Activated gamma-delta T cell treated with anti-CD3 and anti-CD28 coated beads, Interleukin-2, amount 50 U/mL, for 16 hours (primary cell): ENCODE measurements at places on chromosomes 1 and 21.

- no peak for DNase-seq
Observed at GRCh38 chr1:116581323-116581885, 10.6 kb upstream of the CD58 start.

DNA sequence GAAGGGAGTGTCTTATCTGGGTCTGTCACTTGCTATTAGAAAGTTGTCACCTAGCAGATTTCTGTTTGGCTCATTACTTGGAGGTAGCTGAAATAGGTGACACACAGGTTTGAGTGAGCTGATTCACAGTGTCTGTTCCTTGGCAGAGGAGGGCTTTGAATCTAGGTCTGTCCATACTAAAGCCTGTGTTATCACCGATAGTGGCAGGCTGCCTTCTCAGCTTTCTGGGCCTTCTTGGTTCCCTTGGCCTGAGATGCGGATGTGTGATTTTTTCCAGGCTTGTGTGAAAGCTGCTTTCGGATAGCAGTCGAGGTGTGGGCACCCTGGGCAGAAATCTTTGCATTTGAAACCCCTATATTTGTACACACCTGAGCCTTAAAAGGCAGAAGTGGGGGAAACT lies 73.9 kb downstream of the ACTL8 start:
- no peak for DNase-seq

DNA sequence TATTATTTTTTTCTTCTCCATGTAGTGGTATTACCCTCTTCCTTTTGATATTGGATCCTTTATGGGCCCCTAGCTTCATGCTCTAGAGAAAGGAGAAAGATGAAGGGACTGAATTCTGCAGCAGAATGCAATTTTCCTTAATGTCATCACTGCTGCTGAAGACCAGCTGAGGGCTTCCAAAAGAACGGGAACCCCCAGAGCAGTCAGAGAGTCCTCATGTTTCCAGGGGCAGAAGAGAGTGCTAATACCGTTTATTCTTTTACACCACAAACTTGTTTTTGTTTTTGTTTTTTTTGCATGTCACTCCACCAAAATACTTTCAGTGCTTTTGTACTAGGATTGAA lies 21.1 kb upstream of the TBX15 start:
- no peak for DNase-seq

DNA sequence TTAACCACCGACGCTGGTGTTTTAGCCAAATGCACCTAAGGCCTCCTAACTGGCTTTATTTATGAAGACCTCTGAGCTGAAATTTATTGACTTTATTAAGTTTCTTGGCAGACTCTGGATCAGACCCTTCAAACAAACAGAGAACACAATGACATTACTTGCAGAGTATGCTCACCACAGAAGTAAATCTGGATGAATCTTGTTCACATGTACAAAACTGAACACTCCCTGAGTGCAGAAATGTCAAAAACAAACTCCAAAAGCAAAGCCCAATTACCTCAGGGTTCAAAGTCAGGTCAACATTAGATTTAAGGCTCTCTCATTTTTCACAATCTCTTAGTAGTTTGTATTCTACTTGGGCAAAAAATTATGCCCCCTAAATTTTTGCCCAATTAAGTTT lies 218.6 kb downstream of the SLC45A1 start:
- DNase-seq = no peak

DNA sequence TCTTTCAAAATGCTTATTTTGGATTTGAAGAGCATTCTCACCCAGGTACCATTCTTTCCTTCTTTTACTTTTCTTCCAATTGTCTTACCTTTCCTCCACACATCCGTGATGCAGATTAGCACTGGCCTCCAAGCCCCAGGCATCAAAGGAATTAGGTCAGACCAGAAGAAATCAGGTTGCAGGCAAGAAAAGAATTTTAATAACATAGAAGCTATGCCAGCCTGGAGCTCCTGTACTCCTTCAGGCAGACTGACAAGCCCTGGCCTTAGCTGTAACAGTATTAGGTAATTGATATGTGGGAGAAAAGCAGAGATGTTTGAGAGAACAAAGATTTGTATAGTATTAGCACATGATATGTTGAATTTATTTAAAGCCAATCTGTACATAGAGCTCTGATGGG lies 390.4 kb upstream of the ADGRL2 start:
- no peak for DNase-seq

DNA sequence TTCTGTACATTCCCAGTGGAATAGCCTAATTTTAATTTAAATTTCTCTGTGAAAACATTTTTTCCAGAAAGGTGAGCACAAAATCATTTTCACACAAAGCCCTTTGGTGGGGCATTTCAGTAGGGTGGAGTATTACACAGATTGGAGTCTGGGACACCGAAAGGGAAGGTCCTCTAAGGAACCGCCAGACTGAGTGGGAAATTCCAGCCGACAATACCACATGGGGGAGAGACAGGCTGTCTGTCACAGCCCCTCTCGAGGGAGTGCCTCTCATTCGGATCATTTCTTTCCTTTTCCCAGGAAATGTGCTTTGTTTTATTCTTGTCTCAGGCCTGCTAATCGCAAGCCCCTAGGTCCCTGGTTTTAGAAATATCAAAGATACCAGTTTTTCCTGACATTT lies 150.6 kb upstream of the HOOK1 start:
- DNase-seq = no peak

GRCh38 chr1:24147194-24147593 lies 4.3 kb upstream of the IL22RA1 start:
- DNase-seq = no peak

- no peak for DNase-seq
Observed at GRCh38 chr1:156552518-156552917, 19.8 kb downstream of the IQGAP3 start.

DNA sequence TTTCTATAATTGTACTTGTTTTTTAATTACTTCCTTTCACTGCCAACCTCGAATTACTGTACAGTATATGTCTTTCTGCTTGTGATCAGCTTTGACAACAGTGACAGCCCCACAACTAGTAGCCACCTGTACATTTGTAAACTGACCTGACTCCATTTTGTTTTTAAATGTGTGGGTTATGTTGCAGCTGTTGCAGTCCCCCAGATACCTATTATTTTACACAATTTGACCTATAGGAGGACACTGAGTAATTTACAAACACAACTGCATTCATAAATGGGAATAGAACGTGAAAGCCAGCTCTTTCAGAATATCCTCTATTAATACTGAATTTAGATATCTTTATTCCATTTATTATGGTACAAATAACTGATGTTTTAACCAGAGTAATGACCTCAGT lies 2.5 kb upstream of the VAMP3 start:
- DNase-seq = no peak

DNA sequence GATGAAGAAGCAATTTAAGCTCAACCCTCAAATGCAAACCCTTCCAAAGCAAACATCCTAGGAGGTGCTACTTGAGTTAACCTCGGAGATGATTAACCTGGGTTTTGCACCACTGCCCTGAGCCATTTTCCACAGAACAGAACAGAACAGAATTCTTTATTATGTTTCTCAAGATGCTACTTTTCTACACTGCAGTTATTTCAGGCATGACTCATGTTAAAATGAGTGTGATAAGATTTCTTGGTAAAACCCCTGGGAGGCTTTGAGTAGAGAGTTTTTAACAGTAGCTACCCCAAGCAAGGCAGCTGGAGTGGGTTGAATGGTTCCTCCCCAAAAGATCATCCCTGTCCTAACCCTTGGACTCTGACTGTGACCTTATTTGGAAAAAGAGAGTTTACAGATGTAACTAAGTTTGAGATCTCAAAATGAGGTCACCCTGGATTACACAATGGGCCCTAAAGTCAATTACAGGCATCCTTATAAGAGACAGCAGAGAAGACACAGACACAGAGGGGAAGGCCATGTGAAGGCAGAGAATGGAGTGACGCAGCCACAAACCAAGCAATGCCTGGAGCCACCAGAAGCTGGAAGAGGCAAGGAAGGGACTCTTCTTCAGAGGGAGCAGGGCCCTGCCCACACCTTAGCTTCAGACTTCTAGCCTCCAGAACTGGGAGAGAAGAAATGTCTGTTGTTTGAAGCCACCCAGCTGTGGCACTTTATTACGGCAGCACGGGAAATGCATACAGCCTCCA lies 153.4 kb downstream of the ETS2 start:
- DNase-seq = no peak

- no peak for DNase-seq
Observed at GRCh38 chr1:194705123-194705854, 1518.9 kb upstream of the B3GALT2 start.
